ENCODE measurements at places on chromosomes 11 and 22.

GRCh38 chr22:27460591-27461347, 340.8 kb downstream of the MN1 start:
- DNase-seq = no peak

GRCh38 chr11:47508240-47508957, 44.5 kb downstream of the CELF1 start:
- no peak for DNase-seq

GRCh38 chr11:61918938-61919704, 1.8 kb upstream of the RAB3IL1 start:
- DNase-seq = no peak

DNA sequence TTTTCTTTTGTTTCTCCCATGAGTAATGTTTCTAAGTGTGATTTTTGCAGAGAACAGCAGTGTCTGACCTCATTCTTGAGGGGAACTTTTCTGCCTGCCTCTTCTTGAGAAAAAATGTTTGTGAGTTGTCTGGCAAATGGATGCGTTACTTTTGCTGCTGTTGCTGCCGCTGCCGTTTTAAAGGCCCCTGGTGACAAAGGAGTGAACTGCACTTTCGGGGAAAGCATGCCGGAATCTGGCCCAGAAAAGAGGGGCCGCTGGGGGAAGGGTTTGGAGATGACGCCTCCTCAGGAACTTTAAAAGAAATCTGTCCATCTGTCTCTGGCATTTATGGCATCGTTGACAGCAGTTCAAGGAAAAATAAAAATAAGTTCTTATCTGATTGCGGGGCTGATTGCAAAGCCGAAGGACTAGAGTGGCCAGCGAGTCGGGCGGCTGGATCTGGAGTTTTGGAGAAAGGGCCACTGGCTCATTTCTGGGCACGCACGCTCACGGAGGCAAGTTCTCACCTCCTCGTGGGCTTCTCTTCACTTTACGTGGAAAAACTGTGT, 16.5 kb downstream of the ZBTB16 start:
- DNase-seq = no peak

Data from stimulated activated CD4-positive, alpha-beta T cell treated with anti-CD3 and anti-CD28 coated beads, Interleukin-1b, Interleukin-23, amount 100 ng/mL, for 1 hour (primary cell).